ENCODE measurements at places on chromosomes 2 and 18. TPM values are rescaled to one million over a fixed set of nuclear protein-coding genes. Genes with fewer than 3 reads are reported as not detected.

The COLEC11 gene
- not detected for total RNA-seq

The GCKR gene
- 26.8 TPM for total RNA-seq

The TRAPPC8 gene
- 40.1 TPM for total RNA-seq

The PKP4 gene
- 119 TPM for total RNA-seq

The DNAJB2 gene
- 55.1 TPM for total RNA-seq

The ASXL3 gene
- 0.07 TPM for total RNA-seq

The ACOXL gene
- 2.4 TPM for total RNA-seq

The HRH4 gene
- 0.09 TPM for total RNA-seq

The GBX2 gene
- 2.2 TPM for total RNA-seq

The SALL3 gene
- total RNA-seq: not detected

The HOXD8 gene
- not detected for total RNA-seq

All from Calu3 (cell line).